Activated T-helper 1 cell treated with Interleukin-2 at 50 U/mL for 16 hours (primary cell): ENCODE measurements at places on chromosomes 4 and X.

GRCh38 chrX:110089656-110090403 lies 86.9 kb downstream of the TMEM164 start:
- no peak for DNase-seq

GRCh38 chr4:42398871-42399331 lies 1.6 kb downstream of the SHISA3 start:
- DNase-seq = no peak

- no peak for DNase-seq
Observed at GRCh38 chrX:123324625-123325024, 140.5 kb downstream of the GRIA3 start.

- DNase-seq = peak; percentile 1
Observed at GRCh38 chr4:104494822-104495559, at the start of gene CXXC4. Gene CXXC4 (minus strand): TSS chr4:104494894. CDS start chr4:104491802, 3,092 bp downstream.

DNA sequence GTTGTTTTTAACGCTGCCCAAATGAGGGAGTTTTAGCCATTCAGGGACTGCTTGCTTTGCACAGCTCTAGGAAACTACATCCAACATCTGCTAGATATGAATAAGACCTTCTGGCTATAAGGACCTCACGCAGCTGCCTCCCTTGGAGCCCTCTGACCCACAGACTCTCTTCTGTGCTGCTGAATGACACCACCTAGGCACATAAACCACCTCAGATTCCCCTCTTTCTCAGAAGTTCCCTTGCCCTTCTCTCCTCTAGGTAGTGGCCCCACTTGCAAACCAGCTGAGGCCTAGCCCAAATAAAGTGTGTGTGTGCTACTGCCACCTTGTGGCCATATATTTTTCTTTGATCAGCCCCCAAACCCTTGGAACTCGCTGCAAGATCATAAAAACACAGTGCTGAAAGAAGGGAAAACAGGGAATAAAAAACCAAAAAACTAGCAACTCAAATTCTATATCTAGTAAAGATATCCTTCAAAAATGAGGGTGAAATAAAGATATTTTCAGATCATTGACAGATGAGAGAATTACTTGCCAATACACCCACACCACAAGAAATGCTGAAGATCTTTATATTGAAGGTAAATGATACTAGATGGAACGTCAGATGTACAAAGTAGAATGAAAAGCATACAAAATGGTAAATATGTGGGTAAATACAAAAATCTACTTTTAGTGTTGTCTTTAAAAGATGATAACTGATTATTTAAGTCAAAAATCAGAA lies 265.9 kb downstream of the ADAMTS3 start:
- peak; percentile 9 for DNase-seq

- no peak for DNase-seq
Observed at GRCh38 chrX:77953302-77953701, 16.1 kb downstream of the PGAM4 start.

DNA sequence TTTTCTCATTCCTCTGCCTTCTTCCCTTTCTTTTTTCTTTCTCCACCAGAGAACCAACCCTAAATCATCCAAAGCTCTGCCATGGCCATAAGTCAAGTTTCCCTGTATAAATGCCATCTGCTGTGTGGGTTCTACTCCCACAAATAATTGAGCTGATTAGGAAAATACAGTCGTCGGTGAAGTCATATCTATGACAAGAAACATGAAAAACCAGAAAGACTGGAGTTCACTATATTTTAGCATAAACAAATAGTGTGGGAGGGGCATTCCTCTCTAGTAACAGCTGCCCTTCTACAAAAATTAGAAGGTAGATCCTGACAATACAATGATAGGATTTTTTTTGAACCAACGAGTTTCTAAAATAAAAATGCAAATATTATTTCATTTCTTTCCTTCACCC lies 48.8 kb downstream of the SPOCK3 start:
- no peak for DNase-seq

DNA sequence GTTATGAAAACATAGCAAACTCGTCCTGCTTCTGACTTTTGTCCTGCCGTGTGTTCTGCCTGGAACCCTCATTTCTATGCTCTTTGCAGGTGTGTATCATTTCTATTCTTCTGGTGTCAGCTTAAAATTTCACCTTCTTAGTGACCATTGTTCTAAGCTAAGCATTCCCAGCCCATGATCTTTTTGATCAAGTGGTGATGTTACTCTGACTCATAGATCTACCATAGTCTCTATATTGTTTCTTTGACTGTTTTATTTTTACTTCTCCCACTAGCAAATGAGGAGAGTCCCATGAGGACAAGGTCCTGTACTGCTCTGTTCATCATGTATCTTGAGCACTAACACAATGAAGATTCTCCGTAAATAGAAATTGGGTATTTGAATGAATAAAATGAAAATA lies 14.1 kb upstream of the CXCL6 start:
- no peak for DNase-seq

DNA sequence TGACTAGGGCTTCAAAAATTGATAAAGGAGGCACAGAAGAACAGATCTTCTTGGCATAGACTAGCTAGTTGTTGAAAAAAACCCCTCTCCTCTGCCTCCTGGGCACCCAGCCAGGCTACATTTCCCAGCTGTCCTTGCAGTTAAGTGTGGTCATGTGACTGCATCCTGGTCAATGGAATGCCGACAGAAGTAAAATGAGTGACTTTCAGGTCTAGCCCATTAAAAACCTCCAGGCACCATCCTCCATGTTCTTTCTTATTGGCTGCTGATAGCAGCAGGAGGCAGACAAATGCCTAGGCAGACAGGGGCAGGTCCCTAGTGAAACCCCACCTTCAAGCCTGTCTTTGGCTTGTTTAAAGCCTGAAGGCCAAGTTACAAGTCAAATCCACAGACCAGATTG lies 35.3 kb downstream of the ATXN3L start:
- no peak for DNase-seq

- no peak for DNase-seq
Observed at GRCh38 chrX:85244450-85245211, 840 bp downstream of the ZNF711 start.

DNA sequence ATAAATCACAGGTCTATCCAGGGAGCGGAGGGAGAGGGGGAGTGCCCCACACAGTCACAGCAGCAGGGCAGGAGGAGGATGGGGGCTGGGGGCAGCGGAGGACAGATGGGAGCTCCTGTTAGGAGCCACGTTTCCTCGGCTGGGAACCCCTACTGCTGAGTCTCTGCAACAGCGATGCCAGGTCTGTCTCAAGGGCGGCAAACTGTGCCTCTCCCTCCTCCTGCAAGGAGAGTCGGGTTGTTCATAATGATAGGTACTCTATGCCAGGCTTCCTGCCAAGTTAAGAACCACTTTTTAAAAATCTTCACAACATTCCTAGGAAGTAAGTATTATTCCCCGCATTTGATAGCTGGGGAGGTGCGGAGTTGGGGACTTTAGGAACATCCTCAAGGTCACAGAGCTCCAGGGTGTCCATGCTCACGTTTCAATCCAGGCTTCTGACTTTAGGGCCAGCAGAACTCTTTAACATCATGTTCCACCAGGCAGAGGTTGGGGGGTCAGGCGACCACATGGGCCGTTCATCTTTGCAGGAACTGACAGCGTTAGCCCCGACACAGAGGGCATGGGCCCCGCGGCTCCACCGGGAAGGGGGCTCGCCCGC lies 98.3 kb upstream of the MAML3 start:
- DNase-seq = no peak

DNA sequence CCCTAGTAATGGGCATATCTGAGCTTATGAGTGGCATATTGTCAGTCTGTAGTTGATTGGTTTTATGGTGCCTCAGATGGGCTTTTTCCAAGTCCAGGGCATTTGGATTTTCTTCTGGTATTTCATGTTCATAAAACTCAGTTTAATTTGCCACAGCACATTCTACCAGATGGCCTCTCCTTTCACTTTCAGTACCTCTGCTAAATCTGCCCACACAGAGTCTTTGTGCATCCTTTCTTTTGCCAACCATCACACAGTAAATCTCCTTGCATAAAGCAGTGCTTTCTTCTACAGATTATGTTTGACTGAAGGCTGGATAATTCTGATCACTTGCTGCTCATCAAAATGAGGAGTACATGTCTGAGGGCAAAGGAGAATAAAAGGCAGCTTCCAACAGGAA lies 98.2 kb downstream of the HS6ST2 start:
- no peak for DNase-seq

DNA sequence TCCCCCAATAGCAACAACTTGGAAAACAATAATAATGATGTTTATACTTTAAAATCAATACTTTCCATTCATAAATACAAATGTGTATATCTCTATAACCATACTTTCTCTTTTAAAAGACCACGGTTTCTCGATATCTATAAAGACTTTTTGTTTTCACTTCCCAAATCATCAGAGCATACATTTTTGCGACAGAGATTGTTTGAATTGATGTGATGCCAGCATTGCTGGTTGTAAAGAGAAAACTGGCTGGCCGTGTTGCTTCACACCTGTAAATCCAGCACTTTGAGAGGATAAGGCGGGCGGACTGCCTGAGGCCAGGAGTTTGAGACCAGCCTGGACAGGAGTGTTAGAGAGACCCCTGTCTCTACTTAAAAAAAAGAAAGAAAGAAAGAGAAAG lies 77.6 kb upstream of the ZNF518B start:
- no peak for DNase-seq

DNA sequence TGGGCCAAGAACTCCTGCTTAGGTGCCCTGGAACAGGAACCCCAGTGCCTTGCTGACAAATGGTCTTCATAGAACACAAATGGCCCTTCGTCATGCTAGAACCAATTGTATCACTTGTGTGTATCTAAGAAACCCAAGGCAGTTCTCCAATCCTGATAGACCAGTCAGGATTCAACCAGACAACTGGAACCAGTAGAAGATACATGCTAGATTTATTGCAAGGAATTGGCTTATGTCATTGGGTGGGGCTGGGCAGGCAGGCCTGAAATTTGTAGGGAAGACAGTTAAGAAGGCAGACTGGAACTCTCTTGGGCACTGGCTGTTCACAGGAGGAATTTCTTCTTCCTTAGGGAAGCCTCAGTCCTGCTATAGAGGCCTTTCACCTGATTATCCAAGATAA lies 17.0 kb upstream of the TBL1X start:
- no peak for DNase-seq

GRCh38 chrX:34918856-34919255 lies 23.7 kb upstream of the FAM47B start:
- DNase-seq = no peak

DNA sequence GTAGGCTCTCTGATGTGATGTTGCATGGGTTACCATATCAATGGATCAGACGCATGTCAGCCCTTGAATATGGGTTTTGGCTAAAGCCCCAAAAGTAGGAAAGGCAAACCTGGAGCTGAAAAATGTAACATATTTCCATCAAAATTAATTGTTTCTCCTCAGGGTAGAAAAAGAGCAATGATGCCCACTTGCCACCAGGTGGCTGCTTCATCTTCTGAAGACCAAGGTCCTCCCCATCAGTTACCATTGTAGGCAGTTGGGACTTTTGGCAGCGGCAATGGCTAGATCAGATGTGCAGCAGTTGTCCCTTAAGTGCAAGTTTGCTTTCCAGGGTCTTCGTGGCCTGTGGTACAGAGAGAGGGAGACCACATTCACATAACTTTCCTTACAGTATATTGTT lies 118.2 kb downstream of the NAF1 start:
- no peak for DNase-seq

GRCh38 chr4:133920236-133920635 lies 281.4 kb downstream of the PABPC4L start:
- no peak for DNase-seq

DNA sequence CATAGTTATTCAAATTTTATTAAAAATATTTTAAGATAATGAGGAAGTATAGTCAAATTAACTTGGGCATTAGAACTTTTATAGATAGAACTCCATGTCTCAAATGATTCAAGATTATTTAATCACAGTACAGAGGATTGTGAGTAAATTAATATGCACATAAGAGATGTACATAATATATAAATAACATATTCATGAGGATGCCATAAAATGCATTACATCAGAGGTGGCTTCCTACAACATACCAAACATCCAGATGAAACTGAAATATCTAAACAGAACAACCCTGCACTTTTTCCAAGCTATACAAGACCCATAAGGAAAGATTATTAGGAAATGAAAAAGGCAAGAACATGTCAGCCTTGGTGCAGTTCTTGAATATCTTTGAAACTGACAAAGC lies 91.3 kb upstream of the NAP1L5 start:
- DNase-seq = no peak

DNA sequence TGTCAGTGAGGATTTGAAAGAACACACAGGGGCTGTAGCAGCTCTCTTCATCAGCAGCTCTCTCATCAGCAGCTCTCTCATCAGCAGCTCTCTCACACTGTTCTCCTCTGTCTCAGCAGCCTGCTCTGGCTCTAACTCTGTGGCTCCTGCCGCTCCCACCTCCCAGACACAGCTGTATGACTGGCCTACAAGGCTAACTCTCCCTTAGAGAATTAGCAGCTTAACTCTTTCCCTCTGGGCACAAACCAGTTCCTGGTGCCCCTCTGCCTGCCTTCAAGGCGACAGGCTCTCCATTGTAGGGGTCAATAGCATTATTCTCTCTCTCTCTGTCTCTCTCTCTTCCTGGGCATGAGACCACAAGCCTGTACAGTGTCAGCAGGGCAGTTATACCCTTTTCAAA lies 385.6 kb upstream of the PCDH10 start:
- no peak for DNase-seq

DNA sequence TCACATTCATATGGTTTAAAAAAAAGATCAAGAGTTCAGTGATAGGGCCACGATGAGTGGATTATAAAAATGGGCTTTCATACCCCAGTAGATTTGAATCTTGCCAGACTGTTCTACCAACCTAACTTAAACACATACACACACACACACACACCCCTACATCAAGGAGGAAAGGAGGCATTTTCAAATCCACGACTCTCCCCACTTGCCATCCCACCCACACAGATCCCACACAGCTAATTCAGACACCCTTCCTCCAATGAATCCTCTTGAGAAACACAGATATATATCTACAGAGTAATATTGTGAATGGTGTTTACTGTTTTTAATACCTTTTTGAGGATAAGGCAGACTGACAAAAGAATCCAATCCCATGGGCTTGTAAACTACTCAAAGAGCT lies 16.8 kb downstream of the SUPT20HL1 start:
- no peak for DNase-seq

DNA sequence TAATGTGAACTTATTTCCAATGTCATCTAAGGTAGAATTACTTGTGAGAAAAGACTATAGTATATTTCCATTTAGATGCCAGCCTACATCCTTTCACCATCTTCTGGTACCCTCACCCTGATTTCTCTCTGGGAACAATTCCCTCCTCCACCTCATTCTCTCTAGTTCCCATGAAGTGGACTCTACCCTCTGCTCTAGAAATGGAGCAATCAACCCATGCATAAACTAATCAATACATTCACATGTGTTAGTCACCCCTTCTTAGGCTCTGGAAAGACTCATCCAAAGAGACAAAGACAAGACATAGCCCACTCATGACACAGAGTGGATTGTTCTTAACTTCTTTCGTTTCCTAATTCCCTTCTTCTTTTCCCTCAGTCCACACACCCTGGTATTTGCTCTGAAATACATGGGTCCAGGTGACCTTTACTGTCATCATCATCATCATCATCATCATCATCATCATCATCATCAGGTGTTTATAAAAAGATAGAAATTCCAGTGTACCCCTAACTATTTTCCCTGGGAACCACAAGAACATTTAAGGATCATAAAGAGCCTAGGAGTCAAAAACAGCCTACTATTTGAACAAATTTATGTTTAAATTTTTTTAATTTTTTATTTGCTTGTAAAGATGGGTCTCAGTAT lies 298.9 kb upstream of the GALNT7 start:
- no peak for DNase-seq

GRCh38 chr4:183621875-183622274 lies 37.1 kb downstream of the RWDD4 start:
- no peak for DNase-seq
